Stimulated activated CD4-positive, alpha-beta T cell treated with anti-CD3 and anti-CD28 coated beads, Interleukin-15, amount 100 ng/mL, for 1 hour (primary cell): ENCODE measurements at places on chromosomes 2 and 18.

DNA sequence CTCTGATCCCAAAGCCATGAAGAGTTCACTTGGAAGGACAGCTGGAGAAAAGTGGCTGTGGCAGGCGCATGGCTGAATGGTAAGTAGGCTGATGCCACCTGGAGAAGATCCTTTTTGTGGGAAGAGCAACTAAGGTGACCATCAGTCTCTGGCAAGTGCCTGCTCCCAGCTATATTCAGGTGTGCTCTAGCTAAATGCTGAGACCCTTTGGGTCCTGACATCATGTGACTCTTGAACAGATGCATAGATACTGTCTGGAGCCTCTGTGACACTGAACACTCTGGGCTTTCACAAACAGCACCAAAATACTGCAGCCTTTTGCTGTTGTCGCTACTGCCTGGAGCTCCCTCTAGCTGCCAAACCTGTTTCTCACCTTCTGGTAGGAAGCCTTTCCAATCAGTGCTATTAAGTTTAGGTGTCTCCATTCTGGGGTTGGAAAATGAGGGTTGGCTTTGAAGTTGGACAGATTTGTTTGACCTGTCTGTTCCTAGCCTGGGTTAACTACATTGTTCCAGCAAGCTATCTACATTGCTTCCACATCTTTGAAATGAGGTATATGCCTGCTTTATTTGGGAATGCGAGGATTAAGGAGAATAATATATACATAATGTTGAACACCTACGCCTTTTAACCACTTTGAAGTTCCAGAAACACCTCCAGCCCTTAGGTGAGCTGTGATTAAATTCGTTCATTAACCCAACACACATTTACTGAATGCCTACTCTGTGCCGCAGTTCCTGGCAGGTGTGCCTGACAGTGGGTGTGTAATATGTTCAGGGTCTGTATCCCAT lies 3.1 kb downstream of the EGR4 start:
- DNase-seq: no peak

DNA sequence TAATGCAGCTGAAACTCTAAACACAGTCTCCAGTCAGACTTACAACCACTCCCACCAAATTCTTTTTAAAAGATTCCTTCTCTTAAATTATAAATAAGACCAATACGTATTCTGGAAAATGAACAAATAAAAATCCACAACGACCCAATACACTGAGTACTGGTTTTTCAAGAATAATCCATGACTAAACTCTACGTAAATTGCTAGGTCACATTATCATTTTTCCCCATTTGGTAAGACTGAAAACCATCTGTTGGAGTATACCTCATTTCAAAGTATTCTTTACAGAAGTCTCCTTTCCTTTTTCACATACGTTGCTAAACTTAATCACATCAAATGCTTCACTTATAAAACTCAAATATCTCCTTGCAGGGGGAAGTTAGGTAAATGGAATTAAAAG lies 6.0 kb downstream of the ZNF516 start:
- DNase-seq: no peak

GRCh38 chr2:132586101-132586511 lies 83.9 kb downstream of the LYPD1 start:
- no peak for DNase-seq

DNA sequence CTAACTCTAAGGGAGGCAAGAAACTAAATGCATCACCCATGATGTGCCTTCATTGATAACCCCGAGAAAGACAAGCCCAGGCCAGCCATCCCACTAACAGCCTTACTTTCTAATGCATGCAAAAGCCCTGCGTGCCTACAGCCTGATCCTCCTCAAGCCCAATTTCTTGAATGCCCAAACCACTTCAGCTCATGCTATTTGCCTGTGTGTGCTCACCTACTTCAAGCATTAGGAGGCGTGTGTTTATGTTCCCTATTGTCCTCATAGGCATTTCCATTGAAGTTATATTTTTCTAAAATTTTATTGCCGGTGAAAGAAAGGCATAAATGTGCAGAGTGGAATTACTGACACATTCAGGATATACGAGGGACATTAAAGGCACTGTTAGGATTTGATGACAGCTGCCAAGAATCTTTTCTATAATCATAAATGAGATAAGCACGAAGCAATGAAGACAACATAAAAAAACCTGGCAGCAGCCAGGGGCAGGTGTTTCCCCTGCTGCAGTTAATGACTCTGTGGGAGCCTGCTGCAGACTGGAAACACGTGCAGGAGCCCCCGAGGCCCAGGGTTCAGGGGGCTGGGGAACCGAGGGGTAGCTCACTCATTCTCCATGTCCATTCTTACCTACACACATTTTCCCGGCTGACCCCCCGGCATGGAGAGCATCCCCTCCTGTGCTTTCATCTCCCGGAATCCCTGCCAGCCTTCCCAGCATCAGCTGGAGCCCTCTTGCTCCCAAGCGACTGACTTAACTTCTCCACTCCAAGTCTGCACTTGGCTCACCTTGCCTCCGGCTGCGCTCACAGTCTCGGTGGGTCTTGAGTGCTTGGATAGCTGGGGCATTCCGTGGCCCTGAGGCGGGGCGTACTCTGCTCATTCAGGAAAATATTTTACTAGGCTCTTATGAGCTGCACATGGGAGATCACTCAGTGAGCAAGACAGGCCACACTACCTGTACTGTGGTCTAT lies 292.3 kb upstream of the SIX2 start:
- no peak for DNase-seq

GRCh38 chr2:102737431-102737830 lies 24.4 kb upstream of the TMEM182 start:
- no peak for DNase-seq

DNA sequence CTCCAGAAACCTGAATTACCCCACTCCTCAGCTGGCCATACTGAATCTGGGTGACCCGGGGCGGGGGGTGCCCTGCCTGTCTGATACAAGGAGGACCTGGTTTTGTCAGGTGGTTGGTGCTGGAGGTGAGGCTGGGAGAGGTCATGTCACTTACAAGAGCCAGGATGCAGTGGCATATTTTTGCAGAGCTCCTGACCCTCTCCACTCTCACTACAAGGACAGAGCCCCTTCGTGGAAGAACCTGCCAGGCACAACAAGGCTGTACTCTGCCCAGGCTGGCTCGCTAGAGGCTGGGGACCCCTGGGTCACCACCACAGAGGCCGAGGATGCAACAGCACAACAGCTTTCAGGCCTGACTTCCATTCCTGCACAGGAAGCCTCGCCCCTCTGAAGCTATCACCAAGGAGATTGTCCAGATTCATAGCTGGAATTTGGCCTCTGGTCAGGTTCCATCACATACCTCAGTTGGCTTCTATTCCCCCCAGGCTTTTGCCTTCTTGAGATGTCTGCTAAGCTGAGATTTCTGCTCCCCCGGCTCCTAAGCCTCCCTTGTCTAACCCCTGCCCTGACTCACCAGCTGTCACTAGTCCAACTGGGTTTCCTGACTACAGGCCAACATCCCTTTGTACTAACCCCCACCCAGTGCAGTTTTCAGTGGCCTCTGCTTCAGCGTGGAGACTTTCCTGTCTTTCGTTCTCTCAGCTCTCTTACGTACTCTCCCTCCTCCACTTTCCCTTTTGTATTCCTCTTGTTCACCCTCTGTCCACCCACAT lies 132.5 kb upstream of the EPAS1 start:
- DNase-seq: no peak

DNA sequence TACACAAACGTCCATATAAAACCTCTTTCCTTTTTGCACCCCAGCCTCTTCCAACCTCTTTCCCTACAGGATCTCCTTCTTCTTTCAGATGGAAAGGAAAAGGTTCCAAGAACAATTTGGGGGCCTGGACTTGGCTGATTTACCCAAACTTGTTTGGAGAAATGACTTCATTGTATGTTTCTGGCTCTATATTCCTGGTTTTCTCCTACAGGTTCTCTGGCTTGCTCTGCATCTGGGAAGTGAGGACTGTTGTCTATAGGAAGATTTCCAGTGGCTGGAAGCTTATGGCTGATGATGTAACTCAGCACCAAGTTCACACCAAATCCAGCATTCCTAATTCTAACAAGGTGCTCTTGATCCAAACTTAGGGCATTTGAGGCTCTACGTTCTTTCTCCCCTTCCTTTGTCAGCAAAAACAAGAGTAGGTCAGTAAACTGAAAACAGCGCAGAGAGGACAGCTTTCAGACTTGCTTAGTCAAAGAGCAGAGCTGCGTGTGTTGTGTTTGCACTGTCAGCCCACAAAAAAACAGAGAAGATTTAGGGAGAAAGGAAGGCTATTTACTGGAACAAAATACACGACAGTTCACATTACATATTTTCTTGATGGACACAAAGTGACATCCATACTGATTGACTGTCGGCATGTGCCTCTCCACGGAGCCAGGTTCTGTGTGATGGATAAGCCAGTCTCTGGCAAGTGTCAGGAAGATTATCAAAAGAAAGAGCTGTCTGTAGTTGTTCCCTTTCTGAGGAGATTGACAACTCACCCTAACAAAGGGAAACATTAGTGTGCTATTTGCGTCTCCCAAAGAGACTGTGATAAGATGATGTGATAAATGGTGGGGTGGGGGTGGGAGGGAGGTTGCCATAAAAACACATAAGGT lies 39.7 kb downstream of the CDCA7 start:
- no peak for DNase-seq

DNA sequence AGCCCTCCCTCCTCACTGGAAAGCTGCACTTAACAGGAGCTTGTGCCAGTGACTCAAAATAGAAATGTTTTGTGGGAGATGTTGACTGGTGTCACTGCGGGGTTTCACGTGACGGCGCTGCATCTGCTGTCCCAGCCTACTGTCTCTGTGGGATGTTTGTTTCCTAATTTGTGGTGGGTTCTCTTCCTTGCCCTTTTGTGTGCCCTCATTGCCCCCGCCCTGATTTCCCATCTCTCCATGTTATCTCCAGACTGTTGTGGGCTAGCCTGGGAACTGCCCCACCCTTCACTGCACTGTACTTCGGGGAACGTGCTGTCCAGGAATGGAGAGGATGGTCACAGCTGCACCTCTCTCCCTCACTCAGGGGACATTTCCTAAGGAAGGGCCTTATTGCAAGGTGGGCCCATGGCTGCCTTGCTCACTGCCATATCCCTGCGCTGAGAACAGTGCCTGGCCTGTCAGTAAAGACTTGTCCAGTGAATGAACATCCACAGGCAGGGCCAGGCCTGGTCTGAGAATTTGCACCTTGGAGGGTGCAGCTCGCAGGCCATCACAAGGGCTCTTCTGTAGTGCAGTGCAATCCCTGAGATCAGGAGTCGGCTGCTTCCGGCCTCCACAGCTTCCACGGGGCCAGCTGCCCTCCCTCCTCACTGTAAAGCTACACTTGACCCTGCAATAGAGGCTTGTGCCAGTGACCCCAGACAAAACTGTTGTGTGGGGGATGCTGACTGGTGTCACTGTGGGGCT lies 18.1 kb downstream of the ZAP70 start:
- DNase-seq: no peak
